COR-L47 (cell line): ENCODE measurements at places on chromosomes 2 and 18.

GRCh38 chr2:70658476-70658875, 104.8 kb upstream of the TGFA start:
- DNase-seq = no peak

- no peak for DNase-seq
Measured at GRCh38 chr2:100596465-100596864, 33.7 kb downstream of the PDCL3 start.

DNA sequence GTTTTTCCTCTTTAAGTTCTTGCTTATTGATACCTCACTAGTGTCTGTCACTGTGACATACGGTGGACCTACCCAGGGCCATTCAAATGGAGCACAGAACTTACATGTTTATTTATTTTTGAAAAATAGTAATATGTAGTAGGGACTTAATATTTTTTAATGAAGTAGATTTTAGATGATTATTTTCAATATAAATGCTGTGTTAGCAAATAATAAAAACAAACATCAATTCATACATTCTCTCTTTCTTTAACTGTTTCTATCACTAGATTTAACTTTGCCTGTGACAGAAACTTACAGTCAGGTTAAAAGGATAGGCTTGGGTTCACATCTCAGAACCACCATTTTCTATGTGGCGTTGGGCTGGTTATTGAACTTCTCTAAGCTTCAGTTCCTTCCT, 184.4 kb upstream of the RASGRP3 start:
- DNase-seq = no peak

DNA sequence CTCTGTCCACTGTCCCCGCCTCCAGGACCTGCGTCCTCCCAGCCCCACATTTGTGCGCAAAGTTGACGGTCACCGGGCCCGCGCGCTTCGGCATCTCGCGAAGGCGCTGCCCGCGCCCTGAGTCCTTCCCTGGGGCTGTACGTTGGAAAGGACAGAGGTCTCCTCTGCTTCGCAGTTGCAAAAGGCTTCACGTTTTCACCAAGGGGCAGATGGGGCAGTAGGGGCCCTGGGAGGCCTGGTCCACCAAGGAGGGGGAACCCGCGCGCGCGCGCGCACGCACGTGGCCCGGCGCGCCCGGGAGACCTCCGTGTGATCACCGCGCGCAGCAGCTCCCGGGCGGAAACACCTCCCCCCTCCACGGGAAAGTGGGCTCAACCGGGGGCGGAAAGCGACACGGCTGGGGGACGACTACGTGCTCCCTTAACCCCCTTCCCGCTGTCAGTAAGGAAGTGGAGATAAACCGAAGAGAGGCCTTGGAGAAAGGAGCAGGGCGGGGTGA, 21.9 kb downstream of the TEX44 start:
- no peak for DNase-seq

GRCh38 chr2:45301307-45302277, 292.3 kb upstream of the SIX2 start:
- DNase-seq = peak; percentile 78

DNA sequence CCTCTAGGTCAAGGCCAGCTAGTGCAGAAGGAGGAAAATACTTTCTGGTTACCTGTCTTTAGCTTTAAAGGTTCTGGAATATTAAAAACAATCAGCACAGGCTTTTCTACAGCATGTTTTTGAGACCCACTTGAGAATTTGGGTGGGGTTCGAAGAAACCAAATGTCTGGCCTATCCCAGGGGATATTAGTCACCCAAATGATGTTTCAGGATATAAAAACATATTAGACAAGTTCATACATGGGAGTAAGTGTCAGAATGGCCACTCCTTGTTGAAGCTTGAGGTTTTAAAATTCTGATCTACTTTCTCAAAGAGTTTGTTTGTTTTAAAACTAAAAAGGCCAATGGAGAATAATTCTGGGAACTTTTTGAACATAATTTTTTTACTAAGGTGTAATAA, 158.6 kb upstream of the DLX2 start:
- no peak for DNase-seq

- no peak for DNase-seq
Measured at GRCh38 chr2:23537991-23538390, 153.0 kb downstream of the KLHL29 start.

DNA sequence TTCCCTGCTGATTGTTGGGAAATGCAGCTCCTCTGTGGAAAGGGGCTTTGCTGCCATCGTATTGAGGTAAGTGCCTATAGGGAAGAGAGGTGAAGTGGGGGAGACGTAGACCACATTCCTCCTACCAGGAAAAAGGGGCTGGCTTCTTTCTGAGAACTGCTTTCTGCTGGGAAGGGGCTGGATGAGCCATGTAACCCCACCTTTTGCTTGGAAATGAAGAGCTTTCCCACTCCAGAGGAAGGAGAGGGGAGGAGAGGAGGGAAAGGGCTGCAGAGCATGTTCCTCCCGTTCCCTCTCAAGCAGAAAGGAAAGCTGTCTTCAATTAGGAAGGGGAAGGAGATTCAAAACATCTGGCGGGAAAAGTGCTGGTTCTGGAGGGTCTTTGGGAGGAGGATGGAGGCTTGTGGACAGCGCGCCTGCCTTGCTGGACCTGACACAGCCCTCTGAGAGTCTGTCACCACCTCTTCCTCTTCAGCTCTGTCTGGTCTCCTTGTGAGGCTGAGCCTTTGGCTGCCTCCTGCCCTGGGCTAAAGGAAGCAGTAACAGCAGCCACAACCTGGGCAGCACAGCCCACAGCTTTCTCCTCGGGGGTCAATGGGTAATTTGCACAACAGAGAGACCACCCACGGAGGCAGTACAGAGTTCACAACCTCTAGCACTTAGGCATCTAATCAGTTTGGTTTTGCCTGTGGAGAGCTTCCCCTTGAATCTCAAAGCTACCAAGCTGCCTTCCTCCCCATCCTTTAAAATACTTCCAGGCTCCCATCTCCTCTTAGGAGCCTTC, 410.0 kb upstream of the TNP1 start:
- DNase-seq = no peak

GRCh38 chr2:59594671-59595222, 958.7 kb downstream of the BCL11A start:
- no peak for DNase-seq

GRCh38 chr2:74739733-74740241, 85.7 kb downstream of the SEMA4F start:
- no peak for DNase-seq

- no peak for DNase-seq
Measured at GRCh38 chr2:42458396-42458795, 35.4 kb downstream of the KCNG3 start.

DNA sequence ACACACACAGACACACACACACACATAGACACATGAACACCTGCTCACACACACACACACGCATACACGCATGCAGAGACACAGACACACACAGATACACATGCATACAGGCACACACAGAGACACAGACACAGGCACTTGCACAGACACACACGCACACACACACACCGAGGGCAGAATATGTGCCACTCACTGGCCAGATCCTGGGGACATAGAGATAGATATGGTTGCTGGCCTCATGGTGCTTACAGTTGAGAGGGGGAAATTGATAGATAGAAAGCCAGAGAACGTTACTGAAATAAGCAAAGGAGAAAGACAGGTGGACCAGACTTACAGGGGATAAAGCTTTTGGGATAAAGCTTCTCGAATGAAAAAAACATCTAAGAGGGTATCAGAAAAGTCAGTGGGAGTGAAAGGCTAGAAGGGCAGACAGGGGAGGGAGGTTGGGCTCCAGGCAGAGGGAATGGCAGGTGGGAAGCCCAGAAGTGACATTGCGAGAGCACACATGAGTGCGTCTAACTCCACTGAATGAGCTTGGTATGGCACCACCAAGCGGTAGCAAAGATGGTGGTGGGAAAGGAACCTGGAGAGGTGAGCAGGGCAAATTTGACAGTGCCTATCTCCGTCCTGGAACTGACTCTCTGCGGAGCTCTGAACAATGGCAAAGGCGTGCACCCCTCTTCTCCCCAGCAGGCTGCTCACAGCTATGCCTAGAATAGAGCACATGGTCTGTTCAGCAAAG, 390.1 kb upstream of the TRIB2 start:
- no peak for DNase-seq

DNA sequence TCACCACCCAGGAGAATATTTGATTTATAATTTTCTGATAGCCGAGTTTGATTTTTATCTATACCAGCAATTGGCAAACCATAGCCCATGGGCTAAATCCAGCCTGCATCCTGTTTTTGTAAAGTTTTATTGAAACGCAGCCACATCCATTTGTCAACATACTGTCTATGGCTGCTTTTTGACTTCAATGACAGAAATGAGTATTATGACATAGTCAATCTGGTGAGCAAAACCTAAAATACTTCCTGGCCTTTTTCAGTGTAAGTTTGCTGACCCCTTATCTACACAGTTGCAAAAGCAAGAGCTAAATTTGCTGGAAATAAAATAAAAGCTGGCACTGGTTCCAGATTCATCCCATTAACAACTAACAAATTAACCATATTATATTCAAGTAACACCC, 79.8 kb upstream of the SLC25A52 start:
- no peak for DNase-seq

- peak; percentile 23 for DNase-seq
Measured at GRCh38 chr18:73724958-73725357, 422.7 kb downstream of the FBXO15 start.
